Epithelial cell of proximal tubule (primary cell): ENCODE measurements at places on chromosomes 3 and 15.
A peak's percentile ranks its signal among the peaks of the same experiment; 100 is the strongest.

DNA sequence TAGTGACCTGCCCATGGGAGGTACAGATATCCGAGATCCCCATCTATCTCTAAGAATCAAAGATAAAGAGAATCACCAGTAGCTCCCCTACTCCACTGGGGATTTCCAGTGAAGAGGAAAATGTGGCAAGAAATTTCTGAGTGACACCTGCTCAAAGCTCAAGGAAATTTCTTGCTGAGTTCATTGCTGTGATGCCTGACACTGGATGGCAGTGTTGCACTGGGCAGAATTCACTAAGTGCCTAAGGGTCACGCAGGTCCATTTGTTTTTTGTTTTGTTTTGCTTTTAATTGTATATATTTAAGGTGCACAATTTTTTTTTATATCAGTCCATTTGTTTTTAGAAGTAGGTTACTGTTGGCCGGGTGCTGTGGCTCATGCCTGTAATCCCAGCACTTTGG, 109.5 kb upstream of the KCNAB1 start:
- no peak for DNase-seq

- DNase-seq = no peak
Measured at GRCh38 chr3:66390013-66390412, 110.8 kb downstream of the LRIG1 start.

DNA sequence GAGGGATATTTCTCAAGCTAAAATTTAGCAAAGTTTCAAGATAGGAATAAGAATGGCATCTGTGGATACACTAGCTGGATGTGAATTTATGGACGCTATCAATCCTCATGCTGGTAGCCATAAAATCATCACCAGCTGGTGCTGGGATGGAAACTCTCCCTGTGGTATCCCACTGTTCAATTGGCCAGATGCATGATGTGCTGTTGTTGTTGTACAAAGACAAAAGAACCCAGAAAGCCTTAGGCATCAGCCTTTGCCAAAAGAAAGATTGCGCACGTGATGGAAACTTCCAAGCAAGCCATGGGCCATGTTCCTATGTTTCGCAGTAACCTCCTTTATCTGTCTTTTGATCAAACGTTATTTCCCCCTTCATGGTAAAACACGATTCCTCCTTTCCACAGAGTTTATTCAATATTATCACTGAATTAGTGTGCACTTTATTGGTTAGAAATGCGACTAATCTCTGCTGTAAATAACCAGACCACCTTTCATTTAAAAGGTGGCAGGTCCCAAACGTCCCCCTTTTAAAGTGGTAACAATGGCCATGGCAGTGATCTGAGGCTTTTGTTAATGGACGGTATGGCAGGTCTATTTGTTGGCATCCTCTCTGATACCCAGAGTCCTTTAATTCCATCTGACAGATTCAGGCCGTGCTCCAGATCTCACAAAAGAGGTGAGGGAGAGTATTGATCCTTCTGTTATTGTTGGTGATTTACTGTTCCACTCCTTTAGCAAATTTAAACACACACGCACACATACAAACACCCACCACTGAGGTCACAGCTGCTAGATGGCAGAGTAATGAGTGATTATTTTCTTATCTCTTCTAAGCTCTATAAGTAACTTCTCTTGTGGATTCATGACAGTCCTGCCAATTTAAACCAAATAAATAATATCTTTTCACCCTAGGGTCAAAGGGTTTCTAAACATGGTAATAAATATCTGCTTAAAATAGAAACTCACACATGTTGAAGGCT, 291.2 kb upstream of the KCNMB2 start:
- DNase-seq = no peak

DNA sequence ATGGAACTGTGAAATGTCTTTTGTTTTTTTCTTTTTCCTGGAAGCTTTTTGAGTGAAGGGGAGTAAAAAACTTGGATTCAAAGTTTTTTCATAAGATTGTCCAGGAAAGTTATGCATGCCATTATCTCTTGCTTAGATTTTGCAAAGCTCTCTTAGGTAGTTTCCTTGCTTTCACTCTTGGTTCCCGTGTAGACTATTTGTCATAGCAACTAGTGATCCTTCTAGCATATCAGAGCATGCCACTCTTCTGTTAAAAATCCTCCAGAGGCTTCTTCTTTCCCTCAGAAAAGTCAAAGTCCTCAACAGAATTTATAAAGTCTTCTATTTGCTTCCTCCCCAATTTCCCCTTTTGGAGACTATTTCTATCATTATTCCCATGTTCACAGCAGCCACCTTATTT, 21.1 kb downstream of the GTF2E1 start:
- no peak for DNase-seq

DNA sequence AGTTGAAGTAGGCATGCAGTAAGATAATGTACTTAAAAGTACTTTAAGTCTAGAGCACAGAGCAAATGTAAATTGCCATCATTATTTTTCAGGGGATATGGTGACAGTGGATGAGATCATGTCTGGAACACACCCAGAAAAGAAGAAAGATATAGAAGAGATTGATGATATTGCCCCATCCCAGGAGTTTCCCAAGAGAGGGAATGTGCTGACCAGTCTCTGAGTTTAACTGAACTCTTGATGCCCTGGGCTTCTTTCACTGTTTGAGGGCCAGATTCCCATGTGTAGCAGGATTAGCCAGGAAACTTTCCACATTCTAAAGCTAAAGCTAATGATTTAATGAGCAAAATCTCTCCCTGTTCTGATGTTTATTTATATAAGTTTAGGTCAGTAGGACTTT, 366.8 kb upstream of the UMPS start:
- DNase-seq = peak; percentile 4

DNA sequence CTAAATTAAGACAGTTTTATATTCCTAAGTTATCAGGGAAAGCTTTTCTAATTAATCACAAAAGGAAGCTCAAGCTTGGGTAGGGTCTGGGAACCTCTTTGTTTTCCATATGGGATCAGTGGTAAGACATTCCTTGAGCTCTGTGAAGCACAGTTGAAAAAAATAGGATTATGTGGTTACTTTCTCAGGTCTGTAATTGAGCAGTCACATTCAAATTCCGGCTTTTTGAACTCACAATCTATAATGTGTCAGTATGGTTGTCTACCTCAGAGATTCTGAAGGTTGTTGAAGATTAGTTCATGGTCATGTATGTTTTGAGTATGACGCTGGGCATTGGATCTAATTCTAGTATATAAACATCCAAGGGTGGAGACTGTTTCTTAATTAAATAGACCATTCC, 364.5 kb downstream of the LPP start:
- no peak for DNase-seq

DNA sequence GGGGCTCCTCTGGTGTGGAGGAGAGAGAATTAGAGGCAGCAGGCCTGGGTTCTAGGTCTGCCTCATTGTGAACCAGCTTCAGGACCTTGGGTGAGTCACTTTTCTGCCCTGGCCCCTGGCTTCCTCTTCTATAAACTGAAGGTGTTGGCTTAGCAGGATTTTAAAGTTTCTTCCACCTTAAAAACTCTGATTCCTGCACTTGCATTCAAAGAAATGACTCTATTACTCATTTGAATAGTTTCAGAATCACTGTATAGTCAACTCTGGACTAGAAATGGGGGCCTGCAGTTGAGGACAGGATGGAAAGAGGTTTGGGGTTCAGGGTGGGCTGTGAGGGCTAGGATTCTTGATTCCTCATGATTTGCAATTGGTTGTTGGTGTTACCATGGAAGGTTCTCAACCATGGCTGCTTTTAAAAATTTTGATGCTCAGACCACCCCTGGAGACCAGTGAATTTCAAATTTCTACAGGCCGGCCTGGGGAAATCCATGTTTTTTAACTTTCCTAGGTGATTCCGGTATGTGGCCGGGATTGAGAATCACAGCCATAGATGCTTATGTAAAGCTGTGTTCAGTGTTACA, 19.9 kb downstream of the SMAD3 start:
- no peak for DNase-seq

DNA sequence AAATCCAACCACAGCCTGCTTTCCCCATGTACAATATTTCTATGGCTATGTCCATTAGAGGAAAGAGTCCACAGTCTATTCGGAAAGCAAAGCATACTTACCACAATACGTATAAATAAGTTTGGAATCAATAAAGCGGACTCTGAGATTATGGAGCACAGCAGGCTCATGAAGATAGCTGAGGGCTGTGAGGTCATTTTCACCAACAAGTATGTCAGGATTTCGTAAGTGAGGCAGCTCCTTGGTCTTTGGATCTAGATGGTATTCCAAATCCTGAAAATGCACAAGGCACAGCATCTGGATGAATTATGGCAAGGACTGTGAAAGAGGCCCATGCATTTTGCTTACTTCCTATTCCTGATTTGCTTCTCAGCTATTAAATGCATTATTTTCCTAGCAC, 100.4 kb downstream of the MYO5A start:
- DNase-seq = no peak

- DNase-seq = no peak
Measured at GRCh38 chr15:67100801-67101581, 35.6 kb downstream of the SMAD3 start.

DNA sequence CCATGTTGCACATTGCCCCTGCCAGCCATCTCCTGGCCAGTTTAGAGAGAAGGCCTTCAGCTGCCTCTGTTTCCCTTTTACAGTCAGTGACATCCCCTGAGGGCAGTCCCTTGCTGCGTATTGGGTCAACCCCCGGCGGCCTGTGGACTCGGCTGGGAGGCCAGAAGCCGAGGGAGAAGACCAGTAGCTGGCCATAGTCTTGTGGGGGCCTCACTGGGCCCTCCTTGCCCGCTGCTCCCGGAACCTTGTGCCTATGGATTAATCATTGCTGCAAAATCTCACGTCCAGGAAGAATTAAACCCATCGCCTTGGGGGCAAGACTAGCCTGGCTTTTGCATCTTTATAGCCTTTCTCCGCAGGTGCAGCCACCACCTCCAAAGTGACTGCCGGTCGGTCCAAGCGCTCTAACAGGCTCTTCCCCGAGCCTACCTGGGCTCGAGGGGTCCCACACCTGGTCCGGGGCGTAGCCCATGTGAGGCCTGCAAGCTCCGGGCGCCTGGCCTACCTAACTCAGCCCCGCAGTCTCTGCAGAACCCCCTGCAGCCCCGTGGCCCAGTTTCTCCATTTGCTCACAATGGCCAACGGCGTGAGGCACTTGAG, 870 bp upstream of the CHAC1 start:
- DNase-seq = no peak

GRCh38 chr3:94626573-94626972, 563.7 kb downstream of the NSUN3 start:
- DNase-seq = no peak

GRCh38 chr3:134239538-134239937, 11.1 kb downstream of the RYK start:
- no peak for DNase-seq

- DNase-seq = no peak
Measured at GRCh38 chr3:53144862-53145712, 14.9 kb upstream of the RFT1 start.

GRCh38 chr3:186953011-186953487, 22.7 kb downstream of the ST6GAL1 start:
- DNase-seq = no peak
